ENCODE measurements at places on chromosomes 5 and 9.

DNA sequence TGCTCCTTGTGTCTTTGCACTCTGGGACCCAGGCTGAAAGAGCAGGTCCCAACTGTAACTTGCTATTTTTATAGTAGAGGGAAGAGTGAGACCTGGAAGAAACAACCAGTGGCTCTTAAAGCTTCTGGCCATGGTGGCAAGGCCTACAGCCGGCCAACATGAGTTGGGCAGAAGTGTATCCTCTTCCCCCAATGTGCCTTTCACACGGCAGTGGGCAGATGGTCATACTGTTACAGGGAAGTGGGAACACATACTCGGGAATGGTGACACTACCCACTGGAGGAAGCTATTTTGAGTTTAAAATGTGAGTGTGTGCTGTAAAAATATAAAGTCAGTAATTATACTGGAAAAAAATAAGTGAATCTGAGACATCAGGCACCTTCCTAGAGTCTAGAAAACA is 116.0 kb downstream of the MVB12B start:
- no peak for DNase-seq

DNA sequence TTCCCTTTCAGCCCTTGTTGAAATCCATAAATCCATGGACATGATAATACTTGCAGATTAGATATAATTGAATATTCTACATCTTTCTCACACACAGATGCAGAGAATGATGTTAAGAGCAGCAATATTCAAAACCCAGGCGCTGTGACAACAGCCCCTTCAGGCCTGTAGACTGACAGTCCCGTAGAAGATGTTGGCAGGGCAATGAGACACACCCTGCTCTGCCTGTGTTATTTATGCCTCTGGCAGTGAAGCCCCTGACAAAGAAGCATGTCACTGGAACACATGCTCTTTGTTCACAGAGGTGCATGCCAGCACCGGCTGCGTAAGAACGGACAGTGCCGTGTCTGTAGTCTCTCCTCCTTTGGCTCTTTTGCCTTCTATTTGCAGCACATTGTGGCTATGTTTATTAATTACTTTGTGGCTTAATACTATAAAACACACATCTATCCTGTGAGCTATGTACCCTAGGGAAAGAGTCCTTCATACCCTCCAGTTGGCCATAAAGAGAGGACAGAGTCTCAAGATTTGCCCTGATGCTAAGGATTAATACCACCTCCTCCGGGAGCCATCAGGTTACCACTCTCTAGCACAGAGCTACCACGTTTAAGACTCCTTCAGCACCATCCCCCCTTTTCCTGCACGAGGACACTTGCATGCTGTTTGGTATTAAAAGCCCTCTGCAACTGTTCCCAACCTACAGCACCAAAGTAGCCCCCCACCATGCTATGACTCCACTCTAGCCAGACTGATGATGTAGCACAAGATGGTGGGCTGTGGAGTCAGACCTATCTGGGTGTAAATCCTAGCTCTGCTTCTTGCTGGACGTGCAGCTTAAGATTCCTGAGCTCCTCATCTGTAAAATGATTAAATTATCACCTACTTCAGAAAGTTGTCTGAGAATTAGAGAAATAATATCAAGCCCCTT is 2.0 kb upstream of the ANP32B start:
- DNase-seq: no peak

- DNase-seq: no peak
These were observed 449.6 kb downstream of the NTRK2 start for GRCh38 chr9:85118990-85119755.

DNA sequence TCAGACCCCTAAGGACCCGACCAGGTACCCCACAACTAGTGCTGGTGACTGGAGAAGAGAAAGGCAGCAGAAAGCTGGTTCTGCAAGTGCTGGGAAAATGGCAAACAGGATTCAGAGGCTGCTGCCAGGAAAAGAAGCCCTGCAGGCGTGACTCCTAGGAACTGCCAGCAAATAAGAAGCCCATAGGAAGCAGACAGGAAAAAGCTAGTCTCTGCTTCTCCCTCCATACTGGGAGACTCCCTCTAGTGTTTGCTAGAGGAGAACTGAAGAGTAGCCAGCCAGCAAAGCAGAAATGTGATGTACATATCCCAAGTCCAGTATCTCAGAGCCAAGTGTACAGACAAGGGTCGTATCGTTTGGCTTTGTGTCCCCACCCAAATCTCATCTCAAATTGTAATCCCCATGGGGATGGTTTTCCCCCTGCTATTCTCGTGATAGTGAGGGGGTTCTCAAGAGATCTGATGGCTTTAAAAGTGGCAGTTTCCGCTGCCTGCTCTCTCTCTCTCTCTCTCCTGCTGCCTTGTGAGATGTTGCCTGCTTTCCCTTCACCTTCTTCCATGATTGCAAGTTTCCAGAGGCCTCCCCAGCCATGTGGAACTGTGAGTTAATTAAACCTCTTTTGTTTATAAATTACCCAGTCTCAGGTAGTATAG is 38.1 kb upstream of the TUSC1 start:
- DNase-seq: peak; percentile 63

- DNase-seq: peak; percentile 19
These were observed 190.8 kb upstream of the RASA1 start for GRCh38 chr5:87076931-87077330.

- DNase-seq: peak; percentile 55
These were observed 20.4 kb upstream of the UBAP1 start for GRCh38 chr9:34158362-34158869.

- DNase-seq: no peak
These were observed 78.4 kb upstream of the RASGRF2 start for GRCh38 chr5:80881726-80882125.

DNA sequence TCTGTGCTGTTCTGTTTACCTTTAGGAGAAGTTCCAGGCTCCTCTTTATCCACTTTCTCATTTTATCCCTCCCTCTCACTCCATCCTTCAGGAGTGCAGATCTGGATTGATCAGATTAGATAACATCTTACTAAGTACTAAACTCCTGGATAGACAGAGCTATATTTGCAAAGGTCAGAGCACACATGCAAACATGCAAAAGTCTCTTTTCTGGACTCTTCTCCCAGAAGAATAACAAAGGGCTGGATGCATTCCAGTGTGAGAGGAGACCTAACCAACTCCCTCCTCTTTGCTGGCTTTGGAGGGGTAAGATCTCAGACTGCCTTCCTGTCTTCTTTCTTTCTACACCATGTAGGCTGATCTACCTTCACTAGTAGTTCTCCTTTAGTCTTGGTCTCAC is 21.4 kb downstream of the GARNL3 start:
- DNase-seq: no peak

DNA sequence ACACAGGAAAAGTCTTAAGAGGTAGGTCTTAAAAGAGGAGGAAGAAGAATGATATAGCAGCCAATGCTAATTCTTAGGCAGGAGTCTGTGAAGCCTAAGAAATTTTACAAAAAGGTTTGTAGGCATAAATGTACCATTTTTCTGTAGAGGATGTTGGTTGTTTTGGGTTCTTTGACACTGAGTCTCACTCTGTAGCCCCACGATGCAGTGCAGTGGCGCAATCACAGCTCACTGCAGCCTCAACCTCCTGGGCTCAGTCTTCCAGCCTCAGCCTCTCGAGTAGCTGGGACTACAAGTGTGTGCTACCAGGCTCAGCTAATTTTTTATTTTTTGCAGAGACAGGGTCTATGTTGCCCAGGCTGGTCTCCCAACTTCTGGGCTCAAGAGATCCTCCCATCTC is 37.7 kb upstream of the RNF38 start:
- no peak for DNase-seq

- DNase-seq: no peak
These were observed 242.8 kb downstream of the CDK5RAP2 start for GRCh38 chr9:120337131-120337530.

DNA sequence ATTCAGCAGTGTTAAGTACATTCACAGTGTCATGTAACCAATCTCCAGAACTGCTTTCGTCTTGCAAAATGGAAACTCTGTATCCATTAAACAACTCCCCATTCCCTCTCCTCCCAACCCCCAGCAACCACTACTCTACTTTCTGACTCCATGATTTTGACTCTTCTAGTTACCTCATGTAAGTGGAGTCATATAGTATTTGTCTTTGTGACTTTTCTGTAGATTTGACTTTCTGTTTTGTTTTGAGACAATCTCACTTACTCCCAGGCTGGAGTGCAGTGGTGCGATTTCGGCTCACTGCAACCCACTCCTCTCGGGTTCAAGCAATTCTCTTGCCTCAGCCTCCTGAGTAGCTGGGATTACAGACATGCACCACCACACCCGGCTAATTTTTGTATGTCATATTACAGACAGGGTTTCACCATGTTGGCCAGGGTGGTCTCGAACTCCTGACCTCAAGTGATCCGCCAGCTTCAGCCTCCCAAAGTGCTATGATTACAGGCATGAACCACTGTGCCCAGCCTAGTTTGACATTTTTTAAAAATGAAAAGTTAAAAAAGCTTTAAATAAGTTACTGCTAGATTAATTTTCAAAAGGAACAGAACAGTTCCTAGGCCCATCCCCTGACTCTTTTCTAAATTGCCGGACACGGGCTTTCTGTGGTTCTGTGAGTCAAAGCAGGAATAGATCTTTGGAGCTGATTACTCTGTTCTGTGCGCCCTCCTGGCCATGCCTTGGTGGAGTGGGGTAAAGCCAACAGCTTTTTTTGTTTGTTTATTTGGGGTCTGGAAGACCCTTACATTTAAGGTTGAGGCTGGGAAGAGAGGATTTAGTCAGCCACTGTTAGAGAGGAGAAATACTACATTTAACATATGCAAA is 59.3 kb downstream of the RALGPS1 start:
- no peak for DNase-seq

GRCh38 chr9:116580853-116581252 is 106.3 kb upstream of the TRIM32 start:
- no peak for DNase-seq

DNA sequence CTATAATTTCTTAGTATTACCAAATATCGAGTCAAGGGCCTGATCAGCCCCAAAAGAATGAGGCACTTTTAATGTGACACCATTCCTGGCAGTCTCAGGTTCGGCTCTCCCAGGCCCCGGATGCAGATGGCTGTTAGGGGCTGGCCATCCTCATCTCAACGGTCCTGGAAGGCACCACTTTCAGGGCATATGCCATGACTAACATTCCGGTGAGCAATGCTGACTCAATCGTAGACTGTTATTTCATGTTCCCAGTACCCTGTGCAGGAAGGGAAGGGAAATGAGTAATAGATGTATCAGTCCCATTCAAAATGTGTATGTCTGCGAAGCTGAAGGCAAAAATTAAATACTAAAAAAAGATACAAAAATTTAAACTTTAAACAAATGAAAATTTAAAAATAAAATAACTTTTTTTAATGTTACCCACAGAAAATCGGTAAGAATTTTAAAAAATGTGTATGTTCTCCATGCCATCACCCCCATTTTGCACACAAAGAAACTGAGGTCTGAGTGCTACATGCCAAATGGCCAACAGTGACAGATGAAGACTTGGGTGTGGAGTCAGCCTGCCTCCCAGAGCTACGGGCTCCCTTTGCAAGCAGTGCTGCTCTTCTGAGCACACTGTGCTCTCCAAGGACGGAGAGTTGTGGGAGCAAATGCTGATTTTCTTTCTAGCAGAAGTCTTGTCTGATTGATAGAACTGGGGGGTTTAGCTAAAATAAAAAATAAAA is 79.0 kb downstream of the GLDC start:
- DNase-seq: peak; percentile 98

DNA sequence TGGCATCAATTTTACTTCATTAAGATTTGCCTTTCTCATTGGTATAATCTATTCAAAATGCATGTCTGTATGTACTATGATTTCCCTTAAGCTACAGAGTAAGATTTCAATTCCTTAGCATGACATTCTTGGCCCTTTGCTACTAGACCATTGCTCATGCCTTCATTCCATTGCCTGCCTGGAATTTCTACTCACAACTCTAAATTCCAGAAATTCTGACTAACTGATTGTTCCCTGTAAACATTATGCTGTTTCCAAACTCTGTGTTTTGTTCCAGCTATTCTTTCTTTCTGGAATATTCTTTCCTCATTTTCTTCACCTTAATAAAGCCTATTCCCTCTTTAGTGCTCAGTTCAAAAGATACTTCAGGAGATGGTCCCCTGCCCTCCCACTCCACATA is 568.8 kb upstream of the SEMA6A start:
- DNase-seq: peak; percentile 1

- DNase-seq: peak; percentile 69
These were observed 261.5 kb downstream of the FANCC start for GRCh38 chr9:95055851-95056551.

DNA sequence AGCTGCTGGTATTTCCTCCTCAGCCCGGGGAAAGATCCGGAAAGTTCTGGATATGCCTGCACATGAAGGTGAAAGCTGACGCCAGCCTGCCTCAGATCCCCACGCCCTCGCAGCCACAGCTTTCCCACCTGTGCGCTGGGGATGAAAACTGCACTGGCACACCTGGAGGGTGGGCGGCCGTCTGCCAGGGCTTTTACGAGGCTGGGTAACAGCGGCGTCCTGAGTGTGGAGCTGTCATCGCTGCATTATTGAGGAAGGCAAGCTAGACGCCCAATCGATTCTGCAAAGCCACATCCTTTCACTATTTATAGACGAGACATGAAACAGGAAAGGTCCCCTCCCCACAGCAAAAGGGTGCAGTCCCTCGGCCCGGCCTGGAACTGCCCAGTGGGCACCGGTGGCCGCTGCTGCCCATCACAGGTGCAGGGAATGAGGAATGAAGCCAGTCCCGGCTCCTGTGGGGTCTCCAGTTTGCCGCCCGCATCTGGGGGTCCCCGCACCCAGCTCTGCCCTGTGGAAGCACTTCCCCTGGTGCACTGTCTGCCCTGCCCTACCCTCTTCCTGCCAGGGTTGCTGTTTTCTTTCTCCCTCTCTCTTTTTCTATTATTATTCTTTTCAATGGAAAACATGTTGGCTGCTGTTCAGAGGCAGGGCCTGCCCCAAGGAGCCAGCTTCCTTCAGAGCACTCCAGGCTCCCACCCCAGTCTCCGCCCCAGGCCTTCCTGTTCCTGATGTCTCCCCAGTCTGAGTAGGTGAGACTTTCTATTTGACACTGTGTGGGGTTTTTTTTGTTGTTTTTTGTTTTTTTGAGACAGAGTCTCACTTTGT is 7.0 kb downstream of the NOTCH1 start:
- no peak for DNase-seq

- DNase-seq: peak; percentile 90
These were observed 100.6 kb downstream of the ANGPTL2 start for GRCh38 chr9:127021664-127022363.

GRCh38 chr9:36166168-36166927 is 2.8 kb upstream of the CCIN start:
- peak; percentile 88 for DNase-seq

DNA sequence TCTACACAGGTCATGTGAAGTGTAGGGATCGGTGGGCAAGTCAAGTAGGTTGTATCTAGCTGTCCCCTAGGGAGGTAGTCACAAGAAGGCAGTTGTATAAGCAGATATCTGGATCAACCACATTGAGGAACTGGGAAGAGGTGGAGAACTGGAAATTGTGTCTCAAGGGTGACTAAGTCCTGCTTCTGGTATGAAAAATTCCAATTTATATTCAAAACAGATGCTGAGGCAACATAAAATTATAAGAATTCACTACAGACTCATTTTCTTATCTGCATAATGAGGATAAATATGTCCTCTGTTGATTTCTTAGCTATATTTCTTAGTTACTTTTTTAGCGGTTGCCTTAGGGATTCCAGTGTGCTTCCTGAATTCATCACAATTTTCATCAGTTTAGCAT is 46.8 kb downstream of the GALNT12 start:
- peak; percentile 52 for DNase-seq

Measured in EL (cell line).